Omental fat pad (tissue), 4 donors: ENCODE measurements at places on chromosomes 7 and 10. TPM values are rescaled to one million over a fixed set of nuclear protein-coding genes. Genes with fewer than 3 reads are reported as not detected.

Gene TLX1
- not detected for total RNA-seq

Gene ACTR3C
- total RNA-seq = 12.9 TPM

Gene PNLIPRP3
- total RNA-seq = not detected

Gene AGR3
- total RNA-seq = not detected

Gene LLCFC1
- total RNA-seq = not detected

Gene FAM25G
- total RNA-seq = not detected

Gene NKX2-3
- total RNA-seq = 0.63 TPM

Gene FGFR2
- 8.4 TPM for total RNA-seq

Gene TCTN3
- 24.5 TPM for total RNA-seq

Gene MUC12
- not detected for total RNA-seq

Gene RAPGEF5
- total RNA-seq = 34.7 TPM

Gene C10orf53
- not detected for total RNA-seq

Gene CHRM2
- 0.47 TPM for total RNA-seq

Gene GET4
- total RNA-seq = 28.5 TPM

Gene THSD7A
- total RNA-seq = 7.8 TPM

Gene CLDN4
- 0.65 TPM for total RNA-seq

Gene IDI2
- total RNA-seq = not detected

Gene SAP25
- total RNA-seq = 4.7 TPM
